Activated CD4-positive, alpha-beta T cell treated with anti-CD3 and anti-CD28 coated beads, Interleukin-2, amount 50 U/mL, for 16 hours (primary cell): ENCODE measurements at places on chromosomes 16 and 17.

- DNase-seq = no peak
These were observed 7.5 kb upstream of the TMEM101 start for GRCh38 chr17:44022246-44022645.

GRCh38 chr17:57678393-57678792, 66.7 kb downstream of the CCDC182 start:
- DNase-seq = no peak

DNA sequence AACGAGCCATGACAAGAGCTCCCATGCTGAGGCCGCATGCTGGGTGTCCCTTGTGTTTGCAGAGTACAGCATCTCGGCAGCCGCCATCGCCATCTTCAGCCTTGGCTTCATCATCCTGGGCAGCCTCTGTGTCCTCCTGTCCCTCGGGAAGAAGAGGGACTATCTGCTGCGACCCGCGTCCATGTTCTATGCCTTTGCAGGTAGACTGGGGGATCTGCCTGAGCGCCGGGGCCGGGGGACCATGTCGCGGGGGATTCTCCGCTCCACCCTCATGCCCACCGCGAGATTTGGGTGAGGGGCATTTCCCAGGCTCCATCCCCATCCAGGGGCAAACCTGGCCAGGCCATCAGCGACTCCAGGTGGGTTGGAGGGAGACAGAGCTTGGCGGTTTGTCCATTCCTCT, 10.7 kb downstream of the CACNG1 start:
- DNase-seq = no peak

DNA sequence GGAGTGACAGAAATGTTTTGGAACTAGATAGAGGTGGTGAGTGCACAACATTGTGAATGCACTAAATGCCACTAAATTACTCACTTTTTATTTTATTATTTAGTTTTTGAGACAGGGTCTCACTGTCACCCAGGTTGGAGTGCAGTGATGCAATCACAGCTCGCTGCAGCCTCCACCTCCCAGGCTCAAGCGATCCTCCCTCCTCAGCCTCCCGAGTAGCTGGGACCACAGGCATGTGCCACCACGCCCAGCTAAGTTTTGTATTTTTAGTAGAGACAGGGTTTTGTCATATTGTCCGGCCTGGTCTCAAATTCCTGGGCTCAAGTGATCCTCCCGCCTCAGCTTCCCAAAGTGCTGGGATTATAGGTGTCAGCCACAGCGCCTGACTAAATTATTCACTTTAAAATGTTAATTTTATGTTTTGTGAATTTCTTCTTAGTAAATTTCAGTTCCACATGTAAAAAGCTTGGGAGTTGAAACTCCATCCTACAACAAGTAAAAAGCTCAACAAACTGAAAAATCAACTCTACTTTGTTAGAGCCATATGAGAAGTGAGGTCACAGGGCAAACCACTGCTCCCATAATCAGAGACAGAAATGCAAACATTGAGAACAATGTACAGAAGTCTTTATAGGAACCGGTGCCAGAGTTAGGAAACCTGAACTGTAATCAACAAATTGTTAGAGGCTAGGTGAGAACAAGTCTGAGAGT, 13.8 kb upstream of the SLC5A10 start:
- no peak for DNase-seq

DNA sequence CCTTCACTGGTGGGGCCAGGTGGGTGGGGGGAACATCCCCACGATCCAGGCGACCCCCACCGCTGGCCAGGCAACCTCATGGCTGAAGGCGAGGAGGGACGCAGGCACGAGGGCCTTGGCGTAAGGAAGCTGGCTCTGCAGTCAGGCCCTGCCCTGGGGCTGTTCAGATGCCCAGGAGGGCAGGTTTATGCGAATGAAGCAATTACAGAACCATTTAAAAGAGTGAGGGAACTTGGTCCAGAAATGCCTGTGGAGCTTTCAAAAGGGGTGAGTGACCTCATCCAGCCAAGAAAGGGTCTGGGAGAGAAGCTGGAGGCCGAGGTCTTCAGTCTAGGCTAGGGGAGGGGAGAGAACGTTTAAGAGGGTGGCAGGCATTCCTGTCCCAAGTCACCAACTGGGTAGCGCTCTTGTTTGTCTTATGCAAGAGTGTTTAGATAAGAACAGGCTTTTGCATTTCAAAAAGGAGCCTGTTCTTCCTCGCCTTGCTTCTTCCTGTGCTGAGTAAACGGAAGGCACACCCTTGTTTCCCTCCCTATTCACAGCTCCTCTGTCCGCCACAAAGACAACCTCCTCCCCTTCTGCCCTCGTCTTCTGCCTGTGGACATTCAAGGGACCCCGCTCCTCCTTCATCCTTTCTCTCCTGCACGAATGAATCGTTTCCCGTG, 183.5 kb upstream of the SDK2 start:
- no peak for DNase-seq
